ENCODE measurements at places on chromosomes 7 and 10.
A peak's percentile ranks its signal among the peaks of the same experiment; 100 is the strongest.

DNA sequence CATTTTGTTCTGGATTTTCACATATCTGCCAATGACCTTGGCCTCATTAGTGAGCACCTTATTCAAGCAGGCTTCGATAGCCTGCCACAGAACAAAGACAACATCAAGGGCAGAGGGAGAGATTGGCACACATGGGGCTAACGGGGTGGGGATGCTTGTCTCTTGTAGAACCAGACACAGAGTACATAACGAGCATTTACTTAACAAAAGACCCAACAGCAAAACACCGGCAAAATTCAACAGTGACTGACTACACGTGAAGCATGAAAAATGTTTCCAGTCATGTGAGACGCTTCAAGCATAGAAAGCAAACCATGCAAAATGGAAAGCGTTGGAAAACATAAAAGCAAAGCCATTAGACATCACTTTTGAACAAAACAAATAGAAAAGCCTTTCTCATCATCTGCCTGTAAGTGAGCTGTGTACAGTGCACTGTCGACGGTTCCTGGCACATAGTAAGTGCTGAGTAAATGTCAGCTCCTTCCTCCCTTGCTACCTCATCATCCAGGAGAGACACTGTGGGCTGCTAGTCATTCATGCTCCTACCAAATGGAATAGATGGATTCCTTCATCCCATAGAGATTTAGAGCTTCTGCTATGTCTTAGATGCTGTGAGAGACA, 134.4 kb upstream of the AGK start:
- no peak for DNase-seq

- no peak for DNase-seq
Observed at GRCh38 chr7:16298221-16298620, 123.1 kb downstream of the CRPPA start.

DNA sequence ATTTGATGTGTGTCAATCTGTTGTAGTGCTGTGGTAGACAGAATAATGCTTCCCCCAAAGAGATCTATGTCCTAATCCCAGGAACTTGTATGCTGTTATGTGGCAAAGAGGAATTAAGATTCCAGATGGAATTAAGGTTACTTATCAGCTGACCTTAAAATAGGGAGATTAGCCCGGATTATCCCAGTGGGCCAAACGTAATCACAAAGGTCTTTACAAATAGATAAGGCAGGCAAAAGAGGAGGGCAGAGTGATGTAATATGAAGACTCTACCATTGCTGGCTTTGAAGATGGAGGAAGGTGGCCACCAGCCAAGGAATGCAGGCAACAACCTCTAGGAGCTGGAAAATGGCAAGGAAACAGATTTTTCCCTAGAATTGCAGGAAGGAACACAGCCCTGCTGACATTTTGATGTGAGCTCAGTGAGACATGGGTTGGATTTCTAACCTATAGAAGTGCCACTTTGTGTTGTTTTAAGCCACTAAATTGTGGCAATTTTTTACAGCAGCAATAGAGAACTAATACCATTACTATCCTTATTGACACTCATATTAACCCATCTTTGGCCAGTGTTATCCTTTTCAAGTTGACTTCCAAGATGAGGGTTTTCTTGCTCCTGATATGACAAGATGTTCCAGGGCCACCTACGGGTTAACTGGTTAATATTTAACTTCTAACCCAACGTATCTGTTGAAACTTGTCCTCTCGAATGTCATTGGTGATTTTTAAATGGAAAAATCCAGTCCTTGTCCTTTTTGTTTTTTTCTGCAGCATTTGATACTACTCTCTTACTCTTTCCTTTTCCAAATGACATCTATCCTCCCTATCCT, 29.3 kb downstream of the CYCS start:
- no peak for DNase-seq

- no peak for DNase-seq
Observed at GRCh38 chr10:131494451-131494850, 182.9 kb upstream of the TCERG1L start.

DNA sequence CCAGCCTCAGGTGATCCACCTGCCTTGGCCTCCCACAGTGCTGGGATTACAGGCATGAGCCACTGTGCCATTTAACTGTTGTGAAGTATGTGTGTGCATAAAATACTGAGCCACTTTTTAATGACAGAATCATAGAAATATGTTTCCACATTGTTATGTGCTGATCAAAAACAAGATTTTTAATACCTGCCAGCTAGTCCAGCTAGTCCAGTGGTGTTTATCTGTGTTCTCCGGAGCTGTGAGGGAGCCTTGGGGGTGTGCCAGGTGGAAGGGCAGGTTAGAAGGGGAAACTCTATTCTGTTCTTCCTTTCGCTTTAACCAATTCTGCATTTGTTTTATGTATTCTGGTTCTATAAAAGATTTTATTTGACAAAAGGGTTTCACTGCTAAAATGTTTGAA, 7.0 kb downstream of the FAM221A start:
- no peak for DNase-seq

GRCh38 chr10:11142777-11143176, 125.1 kb downstream of the CELF2 start:
- DNase-seq, result no peak

- no peak for DNase-seq
Observed at GRCh38 chr7:117347480-117347879, 24.6 kb upstream of the WNT2 start.

GRCh38 chr10:131656009-131656408, 244.8 kb upstream of the PPP2R2D start:
- no peak for DNase-seq

GRCh38 chr7:69349291-69349690, 249.0 kb upstream of the AUTS2 start:
- DNase-seq, result no peak

GRCh38 chr7:55491346-55491745, 81.0 kb downstream of the VOPP1 start:
- DNase-seq, result no peak

- no peak for DNase-seq
Observed at GRCh38 chr10:4941540-4942330, 21.5 kb upstream of the AKR1C1 start.

DNA sequence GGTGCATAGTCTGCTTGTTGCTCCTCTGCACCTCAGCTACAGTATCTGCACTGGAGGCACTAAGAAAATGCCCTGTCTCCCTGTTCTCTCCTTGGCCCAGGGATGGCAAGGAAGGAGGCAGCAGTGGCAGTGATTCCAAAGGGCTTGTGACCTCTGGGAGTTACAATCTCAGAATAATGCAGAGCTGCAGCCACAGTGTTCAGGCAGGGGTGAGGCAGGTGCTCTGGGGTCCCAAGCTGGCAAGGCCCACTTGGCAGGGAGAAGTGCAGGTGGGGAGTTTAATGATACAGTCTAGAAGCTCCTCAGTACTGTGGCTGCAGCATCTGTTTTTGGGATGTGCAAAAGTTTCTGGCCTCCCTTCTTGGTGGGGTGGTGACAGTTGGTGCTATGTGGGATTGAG, 456.4 kb downstream of the CCSER2 start:
- DNase-seq, result no peak

- DNase-seq, result no peak
Observed at GRCh38 chr7:73521636-73522104, 423 bp downstream of the BAZ1B start.

DNA sequence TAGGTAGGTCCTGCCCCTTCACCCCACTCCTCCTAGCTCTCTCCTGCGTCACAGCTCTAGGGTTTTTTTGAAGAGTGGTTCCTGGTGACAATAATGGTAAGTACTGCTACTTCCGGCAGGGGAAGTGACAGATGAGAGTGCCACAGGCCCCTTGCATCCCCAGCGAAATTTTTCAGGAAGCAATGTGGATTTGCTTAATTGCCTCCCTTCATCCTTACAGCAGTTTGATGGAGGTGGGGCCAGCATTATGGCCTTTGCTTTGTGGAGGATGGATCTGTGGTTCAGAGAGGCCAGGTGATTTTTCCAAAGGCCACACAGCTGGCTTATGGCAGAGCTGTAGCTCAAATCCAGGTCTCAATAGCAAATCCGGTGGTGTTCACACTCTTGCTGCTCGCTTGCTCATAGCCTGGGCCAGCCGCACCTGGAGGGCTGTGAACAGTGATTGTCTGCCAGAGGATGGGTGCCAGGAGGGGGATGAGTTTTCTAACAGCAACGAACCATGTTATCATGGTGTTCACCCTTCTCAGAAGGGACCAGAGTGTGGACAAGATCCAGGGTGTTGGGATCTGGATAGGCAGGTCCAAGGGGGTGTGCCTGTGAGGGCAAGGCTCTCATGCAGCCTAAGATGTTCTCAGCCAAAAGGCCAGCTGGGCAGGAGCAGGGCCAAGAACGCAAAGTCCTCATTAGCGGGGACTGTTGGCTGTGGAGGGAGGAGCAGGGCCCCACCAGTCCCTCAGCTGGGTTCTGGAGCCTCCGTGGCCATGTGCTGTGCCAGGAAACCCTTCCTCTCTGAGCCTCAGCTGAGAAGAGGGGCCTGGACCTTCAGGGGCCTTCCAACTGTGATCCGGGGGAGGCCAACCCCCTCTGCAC, 89.0 kb downstream of the EMX2 start:
- no peak for DNase-seq

GRCh38 chr10:110759523-110759922, 112.2 kb upstream of the PDCD4 start:
- no peak for DNase-seq

DNA sequence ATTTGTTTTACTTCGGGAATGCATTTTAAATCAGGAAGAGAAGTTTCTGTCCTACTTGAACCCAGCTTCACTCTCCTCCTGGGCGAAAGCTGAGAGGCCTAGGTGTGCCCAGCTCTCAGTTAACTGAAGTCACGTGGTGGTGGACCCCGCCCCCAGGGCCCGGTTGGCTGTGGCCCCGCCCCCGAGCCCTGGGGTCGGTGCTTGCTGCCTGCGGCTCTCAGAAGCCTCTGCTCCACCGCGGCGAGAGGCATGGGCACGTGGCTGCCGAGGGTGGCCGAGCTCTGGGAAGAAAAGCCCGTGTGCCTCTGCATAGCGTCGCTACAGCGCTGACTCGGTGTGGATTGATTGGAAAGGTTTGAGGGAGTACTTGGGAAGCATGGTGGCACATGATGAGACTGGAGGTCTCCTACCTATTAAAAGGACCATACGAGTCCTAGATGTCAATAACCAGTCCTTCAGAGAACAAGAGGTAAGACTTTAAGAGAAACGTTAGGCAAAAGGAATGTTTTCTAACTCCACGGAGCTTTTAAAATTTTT, 34.1 kb downstream of the NET1 start:
- peak; percentile 37 for DNase-seq

- DNase-seq, result no peak
Observed at GRCh38 chr10:133316266-133316665, 7.6 kb downstream of the ZNF511 start.

GRCh38 chr7:44226396-44226753, 25.6 kb downstream of the YKT6 start:
- DNase-seq, result no peak

GRCh38 chr10:17963431-17963830, 11.7 kb downstream of the SLC39A12 start:
- no peak for DNase-seq

- DNase-seq, result no peak
Observed at GRCh38 chr7:93015779-93016481, 101.8 kb downstream of the SAMD9 start.

DNA sequence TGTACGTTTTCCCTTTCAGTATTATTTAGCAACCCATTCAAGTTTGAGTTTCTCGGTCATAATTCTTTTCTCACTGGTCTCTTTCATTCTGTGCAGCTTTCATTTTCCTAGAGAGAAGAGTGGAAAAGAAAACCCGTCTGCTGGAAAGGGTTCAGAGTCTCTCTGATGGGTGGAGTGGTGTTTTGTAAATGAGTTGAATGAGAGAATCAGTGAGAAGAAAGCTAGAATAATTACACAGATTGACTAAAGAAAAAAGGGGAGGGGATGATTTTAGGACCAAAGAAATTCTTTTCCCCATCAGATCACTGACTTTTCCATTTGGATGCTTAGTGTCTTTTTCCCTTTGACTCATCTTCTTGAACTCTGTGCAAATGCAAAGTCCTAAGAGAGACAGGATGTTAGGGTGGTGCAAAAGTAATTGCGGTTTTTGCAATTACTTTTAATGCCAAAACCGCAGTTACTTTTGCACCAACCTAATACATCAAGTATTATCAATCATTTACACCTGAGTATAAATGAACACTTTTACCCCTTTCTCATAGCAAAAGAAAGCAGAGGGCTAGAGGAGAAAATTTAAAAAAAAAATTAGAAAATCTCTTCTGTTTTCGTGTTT, 242.1 kb upstream of the SP4 start:
- DNase-seq, result no peak

GRCh38 chr10:107548301-107548700, 383.8 kb upstream of the SORCS1 start:
- DNase-seq, result no peak

DNA sequence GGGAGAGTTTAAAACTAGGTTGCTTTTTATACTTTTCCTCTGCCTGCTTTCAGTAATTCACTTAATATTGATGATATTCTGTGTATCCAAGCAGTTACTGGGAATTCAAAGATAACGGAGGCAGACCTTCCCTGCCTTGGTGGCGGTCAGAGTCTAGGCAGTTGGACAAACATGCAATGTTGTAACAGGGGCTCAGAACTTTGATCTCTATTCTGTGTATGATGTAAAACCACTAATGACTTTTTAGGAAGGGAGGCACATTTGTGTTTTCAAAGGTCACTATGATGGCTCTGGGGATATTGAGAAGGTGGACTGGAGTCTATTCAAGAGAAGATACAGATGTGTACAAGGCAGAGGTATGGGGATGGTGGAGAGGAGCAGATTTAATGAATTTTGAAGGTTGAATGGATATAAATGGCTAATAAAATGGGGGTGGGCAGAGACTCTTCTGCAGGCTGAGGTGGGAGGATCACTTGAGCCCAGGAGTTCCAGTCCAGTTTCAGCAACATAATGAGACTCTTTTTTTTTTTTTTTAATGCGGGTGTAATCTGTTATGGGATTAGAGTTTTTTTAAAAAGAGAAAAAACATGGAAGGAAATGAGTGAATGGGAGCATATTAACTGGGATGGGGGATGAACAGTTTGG, 5.7 kb upstream of the PON2 start:
- DNase-seq, result no peak

GRCh38 chr7:71772779-71773178, 639.4 kb downstream of the CALN1 start:
- DNase-seq, result no peak

DNA sequence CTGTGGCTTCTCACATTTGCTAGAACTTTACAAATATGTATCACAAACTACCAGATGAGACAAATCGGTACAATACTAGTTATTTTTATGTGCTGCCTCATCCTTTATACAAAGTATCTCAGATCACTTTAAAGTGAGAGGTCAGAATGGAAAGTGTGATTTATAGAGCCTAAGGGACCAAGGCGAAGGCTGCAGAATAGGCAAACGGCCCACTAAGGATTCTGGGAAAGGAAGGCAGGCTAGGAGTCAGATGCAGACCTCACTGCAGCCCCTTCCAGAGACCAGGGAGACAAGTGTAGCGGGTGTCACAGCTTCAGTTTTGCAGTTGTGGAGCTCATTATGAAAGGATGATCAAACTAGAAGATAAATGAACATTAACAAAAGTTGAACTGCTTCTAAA, 190.6 kb downstream of the HIBADH start:
- DNase-seq, result no peak

- no peak for DNase-seq
Observed at GRCh38 chr7:29154076-29154475, 7.7 kb upstream of the CPVL start.
